GM23338 (cell line): ENCODE measurements at places on chromosomes 1 and 21. TPM values are rescaled to one million over a fixed set of nuclear protein-coding genes. Genes with fewer than 3 reads are reported as not detected.

AGT gene
- 0.11 TPM in 1 of 2 replicates, not detected in the other for polyA plus RNA-seq

PGLYRP3 gene
- not detected in 2 replicates for polyA plus RNA-seq

RYR2 gene
- polyA plus RNA-seq = 1.7 and 8.9 TPM in 2 replicates

VANGL2 gene
- polyA plus RNA-seq = 16.8 and 17.7 TPM in 2 replicates

GRIK1 gene
- 0.18 TPM in 1 of 2 replicates, not detected in the other for polyA plus RNA-seq

RPL22 gene
- 818 and 851 TPM in 2 replicates for polyA plus RNA-seq

METTL25B gene
- 18.1 and 21.1 TPM in 2 replicates for polyA plus RNA-seq

ARHGEF2 gene
- 21.2 and 23.0 TPM in 2 replicates for polyA plus RNA-seq

LRRC39 gene
- 0.35 and 0.48 TPM in 2 replicates for polyA plus RNA-seq

CCDC181 gene
- polyA plus RNA-seq = 6.0 and 9.0 TPM in 2 replicates

PAX7 gene
- not detected in 2 replicates for polyA plus RNA-seq

CFHR5 gene
- polyA plus RNA-seq = not detected in 2 replicates

DNA sequence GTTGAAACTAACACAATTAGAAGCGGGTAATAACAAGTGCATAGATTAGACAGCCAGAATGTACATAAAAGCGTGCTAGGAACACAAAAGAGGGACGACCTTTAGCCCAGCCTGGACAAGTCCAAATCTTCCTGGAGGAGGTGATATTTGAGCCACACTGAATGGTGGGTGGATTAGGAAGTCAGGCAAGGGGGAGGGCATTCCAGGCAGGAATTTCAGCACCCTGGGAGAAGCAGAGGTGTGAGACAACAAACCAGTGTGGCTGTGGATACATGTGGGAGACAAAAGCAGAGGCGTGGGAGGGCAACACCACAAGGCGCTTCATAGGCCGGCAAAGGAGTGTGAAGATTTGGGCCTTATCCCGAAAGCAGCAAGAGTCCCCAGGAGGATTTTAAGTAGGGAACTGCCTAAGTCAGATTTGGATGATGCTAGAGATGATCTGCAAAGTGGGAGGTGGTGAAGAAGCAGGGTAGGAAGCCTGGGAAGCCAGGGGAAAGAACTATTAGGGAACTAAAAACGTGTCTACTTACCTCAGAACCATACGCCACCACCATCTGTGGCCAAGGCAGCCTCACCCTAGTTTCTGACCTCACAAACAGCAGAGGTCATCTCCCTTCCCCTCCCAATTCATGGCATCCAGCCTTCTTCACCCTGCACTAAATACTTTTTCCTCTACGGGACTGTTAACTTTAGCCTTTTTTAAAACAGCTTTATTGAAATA lies 81.8 kb downstream of the GLUL start:
- no peaks in the 10 kb centered on the region for H3K36me3 ChIP-seq
- no peak overlapping the region for H3K27ac ChIP-seq
- H3K27me3 ChIP-seq = no peaks in the 10 kb centered on the region
- no peak for DNase-seq
- H3K4me1 ChIP-seq = 0 out of 2 replicates have a peak, but pooled peaks cover 4% of the 10 kb centered on the region

DNA sequence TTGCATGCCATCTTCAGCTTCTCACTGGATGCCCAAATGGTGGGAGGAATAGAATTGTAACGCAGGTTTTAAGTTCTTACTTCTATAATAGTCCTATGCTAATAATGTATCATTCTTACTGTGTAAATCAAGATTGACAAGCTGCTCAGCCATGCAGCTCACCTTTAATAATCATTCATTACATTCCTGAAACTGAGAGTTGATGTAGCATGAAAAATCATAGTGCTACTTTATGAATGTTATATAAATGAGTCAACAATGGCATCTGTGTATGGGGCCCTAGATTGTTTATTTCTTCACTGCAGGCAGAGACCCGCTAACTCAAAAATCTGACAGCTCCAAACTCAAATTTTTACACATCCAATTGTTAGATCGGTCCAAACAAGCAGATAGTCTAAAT lies 34.4 kb downstream of the FH start:
- no peaks in the 10 kb centered on the region for H3K27me3 ChIP-seq
- no peaks in the 10 kb centered on the region for H3K4me1 ChIP-seq
- H3K4me3 ChIP-seq = no peak overlapping the region
- no peak for DNase-seq
- no peaks in the 10 kb centered on the region for H3K36me3 ChIP-seq

- H3K36me3 ChIP-seq = no peaks in the 10 kb centered on the region
- no peak overlapping the region for H3K4me3 ChIP-seq
- no peak for DNase-seq
- H3K4me1 ChIP-seq = no peaks in the 10 kb centered on the region
- no peaks in the 10 kb centered on the region for H3K27me3 ChIP-seq
- no peak overlapping the region for H3K27ac ChIP-seq
These were observed 62.9 kb downstream of the SEC16B start for GRCh38 chr1:177907000-177907399.

- no peak for DNase-seq
- no peaks in the 10 kb centered on the region for H3K36me3 ChIP-seq
- H3K27ac ChIP-seq = no peak overlapping the region
- H3K4me3 ChIP-seq = no peak overlapping the region
- H3K4me1 ChIP-seq = no peaks in the 10 kb centered on the region
- H3K27me3 ChIP-seq = no peaks in the 10 kb centered on the region
These were observed 77.5 kb upstream of the CSF3R start for GRCh38 chr1:36560177-36560576.

GRCh38 chr1:201717286-201717685 lies 111.7 kb upstream of the IPO9 start:
- H3K36me3 ChIP-seq = no peaks in the 10 kb centered on the region
- no peaks in the 10 kb centered on the region for H3K27me3 ChIP-seq
- no peak for DNase-seq
- H3K4me1 ChIP-seq = no peaks in the 10 kb centered on the region

- no peak overlapping the region for H3K27ac ChIP-seq
- H3K36me3 ChIP-seq = no peaks in the 10 kb centered on the region
- H3K27me3 ChIP-seq = no peaks in the 10 kb centered on the region
- H3K4me3 ChIP-seq = no peak overlapping the region
These were observed 78.3 kb upstream of the NFASC start for GRCh38 chr1:204792354-204792692.

DNA sequence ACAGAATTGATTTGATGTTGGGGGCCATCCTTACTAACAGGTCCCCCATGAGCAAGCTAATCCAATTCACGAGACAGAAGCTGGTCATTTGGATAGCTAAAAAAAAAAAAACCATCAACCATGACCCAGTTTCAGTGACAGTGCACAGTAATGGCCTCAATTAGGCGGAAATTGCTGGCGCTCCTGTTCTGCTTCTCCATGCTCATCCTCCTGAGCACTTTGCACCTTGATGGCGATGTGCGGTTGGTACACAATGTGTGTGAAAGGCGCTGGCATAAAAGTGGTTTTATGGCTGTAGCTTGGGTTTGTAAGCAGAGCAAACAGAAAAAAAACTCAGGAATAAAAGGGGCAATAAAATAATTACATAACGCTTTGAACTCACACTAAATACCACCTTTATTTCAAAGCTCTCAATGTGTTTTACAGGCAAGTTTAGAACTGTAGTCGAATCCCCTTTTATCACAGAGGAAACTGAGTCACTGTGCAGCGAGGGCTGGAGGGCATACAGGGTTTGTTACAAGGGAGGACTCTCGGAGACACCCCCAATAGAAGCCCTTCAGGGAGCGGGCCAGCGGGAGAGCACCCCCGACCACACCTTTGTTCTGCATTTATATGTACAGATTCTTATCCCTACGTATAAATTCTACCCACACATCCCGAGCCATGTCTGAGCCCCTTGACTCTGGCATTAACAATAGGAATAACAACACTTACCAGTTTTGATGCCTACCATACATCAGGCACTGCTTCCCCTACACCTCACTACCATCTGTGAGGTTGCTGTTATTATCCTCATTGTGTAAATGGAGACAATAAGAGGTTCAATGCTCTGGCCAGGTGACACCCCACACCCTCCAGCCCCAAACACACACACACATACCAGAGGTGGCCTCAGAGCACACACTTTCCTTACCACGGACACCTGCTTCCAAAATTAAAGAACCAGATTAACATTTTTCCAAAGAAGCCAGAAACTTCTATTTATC lies 213.5 kb upstream of the IRF2BP2 start:
- H3K4me1 ChIP-seq = no peaks in the 10 kb centered on the region
- no peak for DNase-seq
- H3K27me3 ChIP-seq = no peaks in the 10 kb centered on the region
- no peaks in the 10 kb centered on the region for H3K36me3 ChIP-seq
- no peak overlapping the region for H3K4me3 ChIP-seq

DNA sequence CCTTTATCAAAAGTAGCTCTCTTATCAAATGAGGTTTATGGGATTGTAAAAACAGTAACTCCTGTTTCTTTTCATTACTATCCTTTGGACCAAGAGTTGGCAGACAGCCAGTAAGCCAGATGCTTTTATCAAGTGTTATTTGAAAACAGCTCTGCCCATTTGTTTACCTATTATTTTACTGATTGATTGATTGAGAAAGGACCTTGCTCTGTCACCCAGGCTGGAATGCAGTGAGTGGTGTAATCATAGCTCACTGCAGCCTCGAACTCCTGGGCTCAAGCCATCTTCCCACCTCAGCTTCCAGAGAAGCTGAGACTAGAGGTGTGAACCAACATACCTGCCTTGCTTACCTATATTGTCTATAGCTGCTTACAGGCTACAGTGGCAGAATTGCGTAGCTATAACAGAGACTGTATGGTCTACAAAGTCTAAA lies 3.6 kb downstream of the PRKAB2 start:
- H3K4me1 ChIP-seq = peaks cover 31% of the 10 kb centered on the region
- H3K27ac ChIP-seq = no peak overlapping the region
- H3K4me3 ChIP-seq = peak overlapping the region; percentile 89; the same call in 1 of the 2 replicates
- no peaks in the 10 kb centered on the region for H3K36me3 ChIP-seq

- no peaks in the 10 kb centered on the region for H3K36me3 ChIP-seq
- DNase-seq = no peak
- no peak overlapping the region for H3K27ac ChIP-seq
- H3K4me1 ChIP-seq = no peaks in the 10 kb centered on the region
- H3K4me3 ChIP-seq = no peak overlapping the region
- no peaks in the 10 kb centered on the region for H3K27me3 ChIP-seq
These were observed 375.8 kb downstream of the NCAM2 start for GRCh38 chr21:21373969-21374368.

- H3K27me3 ChIP-seq = no peaks in the 10 kb centered on the region
- H3K36me3 ChIP-seq = no peaks in the 10 kb centered on the region
- H3K4me1 ChIP-seq = no peaks in the 10 kb centered on the region
- no peak overlapping the region for H3K4me3 ChIP-seq
These were observed 417.3 kb downstream of the USH2A start for GRCh38 chr1:216005916-216006315.

- no peak for DNase-seq
- H3K27ac ChIP-seq = no peak overlapping the region
- peaks cover 6% of the 10 kb centered on the region; the same call in 1 of the 2 replicates for H3K27me3 ChIP-seq
These were observed 6.0 kb downstream of the KIAA0040 start for GRCh38 chr1:175186433-175187160.

DNA sequence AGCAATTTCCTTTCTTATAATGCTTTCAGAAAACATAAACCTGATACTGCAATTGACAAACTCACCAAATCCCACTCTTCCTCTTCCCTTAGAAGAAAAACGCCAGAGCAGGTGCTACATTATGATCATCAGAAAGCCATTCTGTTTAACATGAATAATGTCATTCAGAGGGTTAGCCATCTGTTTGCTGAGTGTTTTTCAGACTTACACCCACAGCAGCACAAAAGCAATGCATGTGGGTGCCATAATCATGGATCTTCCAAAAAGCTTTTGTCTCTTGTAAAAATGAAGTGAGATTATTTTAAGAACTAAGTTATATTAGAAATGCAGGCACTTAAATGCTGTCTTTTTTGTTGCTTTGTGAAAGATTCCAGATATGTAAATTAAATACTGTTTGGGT lies 204.6 kb upstream of the TMPRSS15 start:
- H3K4me3 ChIP-seq = no peak overlapping the region
- H3K27ac ChIP-seq = no peak overlapping the region
- no peaks in the 10 kb centered on the region for H3K27me3 ChIP-seq

- H3K4me1 ChIP-seq = peaks cover 16% of the 10 kb centered on the region
- H3K27me3 ChIP-seq = no peaks in the 10 kb centered on the region
- H3K27ac ChIP-seq = no peak overlapping the region
- no peaks in the 10 kb centered on the region for H3K36me3 ChIP-seq
- DNase-seq = no peak
These were observed 122.2 kb downstream of the ZBTB18 start for GRCh38 chr1:244173240-244173639.

DNA sequence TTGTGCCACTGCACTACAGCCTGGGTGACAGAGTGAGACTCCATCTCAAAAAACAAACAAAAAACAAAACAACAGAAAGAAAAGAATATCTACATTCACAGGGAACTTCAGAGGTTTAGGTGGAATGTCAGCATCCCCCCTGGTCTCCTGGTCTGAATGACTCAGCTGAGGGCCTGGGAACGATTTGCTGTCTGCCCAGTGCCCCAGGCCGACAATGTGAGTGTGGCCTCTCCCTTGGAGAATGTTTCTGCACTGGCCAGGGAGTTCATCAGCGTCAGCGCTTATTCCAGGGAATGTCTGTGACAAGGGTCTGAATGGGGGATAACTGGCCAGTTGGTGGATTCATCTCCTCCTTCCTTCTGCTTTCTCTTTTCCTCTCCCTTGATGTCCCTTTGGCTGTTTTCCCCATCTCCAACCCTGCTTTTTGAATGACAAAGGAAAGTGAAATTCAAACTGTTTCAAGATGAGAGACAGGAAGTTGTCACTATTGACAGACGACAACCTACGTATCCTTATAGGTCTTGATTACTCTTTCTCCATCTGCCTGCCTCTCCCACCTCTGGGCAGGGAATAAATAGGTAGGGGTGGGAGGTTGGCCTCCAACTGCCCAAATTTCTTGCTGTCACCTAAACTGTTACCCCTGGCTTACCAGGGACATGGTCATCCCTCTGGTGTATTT lies 213.1 kb downstream of the HHAT start:
- DNase-seq = peak; percentile 42
- H3K27me3 ChIP-seq = no peaks in the 10 kb centered on the region
- H3K27ac ChIP-seq = no peak overlapping the region
- no peaks in the 10 kb centered on the region for H3K36me3 ChIP-seq
- no peak overlapping the region for H3K4me3 ChIP-seq
- peaks cover 9% of the 10 kb centered on the region; the same call in 1 of the 2 replicates for H3K4me1 ChIP-seq

- H3K27ac ChIP-seq = no peak overlapping the region
- no peak for DNase-seq
- no peaks in the 10 kb centered on the region for H3K36me3 ChIP-seq
- no peaks in the 10 kb centered on the region for H3K4me1 ChIP-seq
- no peaks in the 10 kb centered on the region for H3K27me3 ChIP-seq
- H3K4me3 ChIP-seq = no peak overlapping the region
These were observed 60.4 kb upstream of the GJA5 start for GRCh38 chr1:147820761-147821297.

DNA sequence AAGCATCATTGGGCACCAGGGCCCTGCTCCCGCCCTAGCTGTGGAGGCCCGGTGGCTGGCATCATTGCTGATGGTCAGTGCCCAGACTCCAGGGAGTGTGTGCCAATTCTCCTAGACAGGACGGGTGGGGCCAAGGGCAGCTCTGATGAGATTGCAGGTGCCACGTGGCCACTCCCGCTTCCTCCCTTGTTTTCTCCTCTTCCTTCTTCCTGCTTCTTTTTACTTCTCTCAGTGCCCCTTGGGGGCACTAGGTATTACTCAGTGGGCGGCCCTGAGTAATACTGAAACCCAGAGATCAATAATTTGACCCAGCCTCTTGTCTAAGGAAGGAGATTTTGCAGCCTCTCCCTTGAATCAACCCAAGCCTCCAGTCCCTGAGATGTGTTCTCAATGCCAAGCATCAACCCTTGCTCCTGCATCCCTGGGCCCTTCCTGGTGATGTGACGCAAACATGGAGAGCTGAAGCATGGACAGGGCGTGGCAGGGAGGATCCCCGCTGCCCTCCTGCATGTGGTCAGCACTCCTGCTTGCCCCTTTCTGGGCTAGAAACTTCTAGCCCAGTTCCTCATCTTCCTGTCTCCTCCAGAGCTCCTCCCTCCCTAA lies 32.4 kb downstream of the CDK18 start:
- no peak overlapping the region for H3K27ac ChIP-seq
- H3K4me3 ChIP-seq = no peak overlapping the region
- no peak for DNase-seq
- H3K36me3 ChIP-seq = no peaks in the 10 kb centered on the region
